ENCODE measurements at places on chromosomes 3 and 15.

- no peak for DNase-seq
These were observed 108.3 kb downstream of the LRIG1 start for GRCh38 chr3:66392512-66392911.

- no peak for DNase-seq
These were observed 70.9 kb downstream of the SCN5A start for GRCh38 chr3:38578551-38578950.

GRCh38 chr3:126490619-126491018 lies 14.9 kb upstream of the ZXDC start:
- DNase-seq: no peak

GRCh38 chr15:44593042-44593736 lies 56.2 kb downstream of the EIF3J start:
- no peak for DNase-seq

- no peak for DNase-seq
These were observed 73.5 kb upstream of the DCP1A start for GRCh38 chr3:53420831-53421230.

- no peak for DNase-seq
These were observed 540 bp upstream of the PPP1R2 start for GRCh38 chr3:195543500-195544229.

GRCh38 chr3:169295126-169295525 lies 368.4 kb downstream of the MECOM start:
- no peak for DNase-seq

- no peak for DNase-seq
These were observed 20.7 kb downstream of the POPDC2 start for GRCh38 chr3:119639494-119640350.

GRCh38 chr3:72567474-72567873 lies 280.8 kb downstream of the SHQ1 start:
- no peak for DNase-seq

DNA sequence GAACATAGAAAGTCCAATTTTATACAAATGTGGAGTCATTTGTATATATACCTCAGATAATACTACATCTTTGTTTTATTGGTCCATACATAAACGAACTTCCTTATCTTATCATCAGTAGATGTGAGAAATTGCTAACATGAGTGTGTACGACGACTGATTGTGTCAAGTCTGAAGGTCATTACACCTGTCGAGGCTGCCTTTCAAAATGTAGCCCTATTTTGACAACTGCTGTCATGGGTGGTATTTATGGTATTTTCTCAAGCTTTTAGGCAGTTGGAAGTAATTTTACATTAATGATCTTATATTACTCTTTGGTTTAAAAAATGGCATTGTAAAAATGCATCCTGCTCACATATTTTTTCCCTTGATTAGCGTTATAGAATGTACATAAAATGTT lies 183.7 kb upstream of the DNAJC19 start:
- DNase-seq: no peak

DNA sequence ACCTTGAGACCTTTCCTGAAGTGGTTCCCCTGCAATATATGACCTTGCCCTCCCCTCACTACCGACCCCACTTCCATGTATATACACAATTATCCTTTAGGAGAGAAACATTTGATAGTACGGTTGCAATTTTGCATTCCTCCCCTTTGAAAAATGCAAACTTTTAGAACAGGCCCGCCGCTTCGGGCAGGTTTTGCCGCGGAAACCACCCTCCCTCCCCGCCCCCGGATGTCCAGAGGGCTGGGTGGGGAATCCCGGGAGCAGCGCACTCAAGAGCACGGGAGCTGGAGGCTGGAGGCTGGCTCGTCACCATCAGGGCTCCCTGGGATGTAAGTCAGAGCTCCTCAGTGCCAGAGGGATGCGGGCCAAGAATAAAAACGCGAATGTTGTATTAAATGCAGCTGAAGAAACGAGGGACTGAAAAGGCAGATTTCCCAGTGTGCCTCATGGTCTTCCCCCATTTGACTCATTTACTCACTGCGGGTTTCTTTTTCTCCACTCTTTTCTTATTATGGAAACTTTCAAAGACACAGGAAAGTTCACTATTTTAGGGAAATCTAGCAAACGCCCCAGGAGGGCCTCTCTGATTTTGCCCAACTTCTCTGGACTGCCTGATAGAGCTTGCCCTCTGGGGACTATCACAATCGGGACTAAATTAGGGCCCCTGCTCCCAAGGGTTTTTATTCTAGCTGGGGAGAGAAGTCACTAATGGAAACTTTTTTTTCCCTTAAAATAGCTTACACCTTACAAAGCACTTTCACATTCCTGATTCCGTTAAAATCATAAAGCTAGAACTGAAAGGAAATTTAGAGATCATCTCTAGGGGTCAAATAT lies 2.9 kb upstream of the USP3 start:
- DNase-seq: peak; percentile 73
